RKO (cell line): ENCODE measurements at places on chromosomes 2 and 18.

DNA sequence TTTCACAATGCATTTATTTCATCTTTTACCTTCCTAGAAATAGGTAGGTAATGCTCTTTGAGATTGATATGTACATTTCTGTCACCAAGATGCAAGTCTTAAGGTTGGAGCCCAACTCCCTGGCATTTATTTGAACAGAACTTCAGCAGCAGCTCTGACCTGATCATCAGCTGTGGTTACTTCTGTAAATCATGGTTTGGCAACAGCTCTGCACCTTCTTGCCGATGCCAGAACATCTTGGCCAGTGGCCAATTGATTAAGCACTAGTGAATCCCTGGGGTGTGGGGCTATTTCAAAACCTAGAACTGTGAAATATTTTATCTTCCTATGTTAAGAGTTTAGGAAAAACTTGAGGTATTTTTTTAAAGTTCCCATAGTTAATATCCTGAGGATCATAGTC is 124.8 kb upstream of the NYAP2 start:
- no peak for DNase-seq

GRCh38 chr18:25282896-25283703 is 68.9 kb downstream of the ZNF521 start:
- no peak for DNase-seq

DNA sequence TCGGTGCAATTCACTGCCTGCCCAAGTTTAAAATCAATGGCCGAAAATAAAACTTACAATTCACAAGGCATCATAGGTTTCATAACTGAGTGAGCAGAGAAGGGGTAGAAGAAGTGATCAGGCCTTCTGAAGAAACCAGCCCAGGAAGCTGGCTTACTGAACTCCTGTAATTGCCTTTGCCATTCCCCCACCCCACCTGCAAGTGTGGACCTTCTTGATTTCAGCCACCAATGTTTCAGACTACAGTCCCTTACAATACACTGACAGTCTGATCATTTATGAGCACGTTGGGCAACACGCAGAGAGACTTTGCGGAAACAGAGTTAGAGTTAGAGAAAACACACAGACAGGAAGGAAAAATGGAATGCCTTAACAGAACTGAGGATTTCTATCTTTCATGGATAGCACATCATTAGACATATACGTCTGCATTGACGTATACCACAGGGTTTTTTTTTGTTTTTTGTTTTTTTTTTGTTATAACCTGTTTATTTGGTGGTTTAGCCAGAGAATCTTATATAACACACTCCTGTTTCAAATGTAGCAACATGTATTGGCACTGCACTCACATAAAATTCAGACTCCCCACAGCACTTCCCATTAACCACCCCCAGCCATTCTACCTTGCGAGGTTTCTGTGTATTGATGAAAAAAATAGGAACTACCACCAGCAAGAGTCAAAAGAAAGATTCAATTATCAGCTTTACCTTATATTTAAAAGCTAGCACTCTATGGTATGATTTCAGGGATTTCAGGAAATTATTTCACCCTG is 126.4 kb downstream of the CACNB4 start:
- no peak for DNase-seq

DNA sequence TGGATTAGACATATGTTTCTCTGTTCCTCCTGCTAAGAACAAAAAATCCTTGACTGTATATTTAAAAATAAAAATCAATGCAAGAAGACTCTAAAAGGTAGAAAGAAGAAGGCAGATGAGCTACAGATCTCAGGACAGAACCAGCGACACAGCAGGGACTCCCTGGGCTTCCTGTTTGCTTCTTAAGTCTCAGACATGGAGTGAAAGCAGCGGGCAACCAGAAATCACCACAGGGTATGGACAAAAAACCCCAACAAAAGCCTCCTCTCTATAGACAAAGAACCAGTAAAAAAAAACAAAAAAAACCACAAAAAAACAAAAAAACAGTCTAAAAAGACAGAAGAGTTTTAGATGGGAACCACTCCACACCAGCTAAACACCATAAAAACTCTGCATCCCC is 971.0 kb upstream of the GYPC start:
- no peak for DNase-seq

DNA sequence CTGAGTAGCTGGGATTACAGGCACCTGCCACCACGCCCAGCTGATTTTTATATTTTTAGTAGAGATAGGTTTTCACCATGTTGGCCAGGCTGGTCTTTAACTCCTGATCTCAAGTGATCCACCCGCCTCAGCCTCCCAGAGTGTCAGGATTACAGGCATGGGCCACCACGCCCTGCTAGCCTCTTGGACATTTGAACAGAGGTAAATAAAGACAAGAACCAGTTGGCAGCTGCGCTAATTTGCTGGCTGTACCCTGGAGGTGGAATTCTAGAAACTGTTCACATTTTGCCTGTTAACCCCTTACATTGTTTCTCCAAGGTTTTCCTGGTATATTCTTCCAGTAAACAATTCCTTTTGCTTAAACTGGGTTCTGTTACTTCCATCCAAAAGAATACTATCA is 132.9 kb downstream of the CDH2 start:
- no peak for DNase-seq

- no peak for DNase-seq
Measured at GRCh38 chr2:165958313-165958960, 4.9 kb upstream of the TTC21B start.

GRCh38 chr2:219572237-219573001 is at the start of gene INHA:
TSS of gene INHA (plus strand) at chr2:219572310. CDS start at chr2:219572375, 65 bp downstream.
- DNase-seq, result no peak

DNA sequence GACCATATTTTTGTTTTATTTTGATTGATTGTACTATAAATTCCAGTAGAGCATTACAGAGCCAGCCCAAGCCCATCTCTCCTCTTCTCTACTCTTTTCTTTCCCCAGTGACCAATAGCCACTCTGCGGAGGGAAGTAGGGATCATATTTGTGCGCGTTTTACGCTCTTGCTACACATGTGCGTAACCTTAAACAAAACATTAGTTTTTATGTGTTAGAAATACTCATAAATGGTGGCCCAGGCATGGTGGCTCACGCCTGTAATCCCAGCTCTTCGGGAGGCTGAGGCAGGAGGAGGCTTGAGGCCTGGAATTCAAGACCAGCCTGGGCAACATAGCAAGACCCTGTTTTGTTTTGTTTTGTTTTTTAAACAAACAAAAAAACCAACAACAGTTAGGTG is 31.3 kb downstream of the HPCAL1 start:
- DNase-seq, result no peak

GRCh38 chr2:44358503-44358902 is 2.8 kb downstream of the PREPL start:
- DNase-seq, result peak; percentile 75

- no peak for DNase-seq
Measured at GRCh38 chr18:78758496-78758895, 221.1 kb upstream of the SALL3 start.

GRCh38 chr2:65728477-65729180 is 296.2 kb upstream of the SPRED2 start:
- DNase-seq, result peak; percentile 21

GRCh38 chr2:203824057-203824456 is 43.5 kb upstream of the CTLA4 start:
- DNase-seq, result no peak

DNA sequence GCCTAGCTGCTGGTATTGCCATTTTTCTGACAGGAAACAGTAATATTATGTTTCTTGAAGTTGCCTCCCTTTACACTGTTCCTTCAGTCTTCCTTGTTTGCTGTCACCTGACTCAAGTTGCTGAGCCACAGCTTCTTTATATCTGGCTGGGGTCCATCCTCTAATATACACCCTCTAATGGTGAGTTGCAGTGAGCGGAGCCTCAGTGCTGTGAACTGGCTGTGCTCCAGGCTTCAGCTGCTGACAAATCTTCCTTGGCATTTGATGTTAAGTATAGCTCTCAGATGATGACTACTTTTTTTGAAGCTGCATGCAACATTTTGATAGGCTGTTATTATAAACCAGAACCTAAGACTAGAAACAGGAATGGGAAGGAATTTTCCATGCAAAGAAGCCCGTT is 366.7 kb downstream of the NUP35 start:
- peak; percentile 65 for DNase-seq

- peak; percentile 4 for DNase-seq
Measured at GRCh38 chr2:228535396-228535795, 353.9 kb upstream of the SPHKAP start.
